Stimulated activated CD4-positive, alpha-beta T cell treated with anti-CD3 and anti-CD28 coated beads, Interleukin-4, amount 100 ng/mL, for 1 hour (primary cell): ENCODE measurements at places on chromosomes 2 and 18.

GRCh38 chr2:181317511-181317910 is 139.7 kb upstream of the ITGA4 start:
- DNase-seq: no peak

DNA sequence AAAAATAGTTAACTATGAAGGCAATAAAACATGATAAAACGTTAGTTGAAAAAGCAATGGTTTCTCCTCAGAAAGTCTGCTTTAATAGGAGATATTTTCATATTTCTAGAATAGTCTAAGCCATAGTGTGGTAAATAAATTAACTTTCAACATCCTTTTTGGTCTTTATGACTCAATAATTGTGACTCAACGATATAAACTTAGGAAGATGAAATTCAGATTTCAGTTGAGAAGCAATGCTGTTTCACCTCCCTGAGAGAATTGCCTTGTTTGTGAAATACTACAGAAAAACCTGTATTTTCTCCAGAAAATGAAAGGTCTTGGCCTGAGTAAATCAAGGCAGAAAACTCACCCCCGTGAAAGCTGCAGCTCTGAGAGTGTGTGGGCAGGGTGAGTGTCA is 166.9 kb downstream of the ETAA1 start:
- no peak for DNase-seq

GRCh38 chr18:78080081-78080480 is 830.4 kb downstream of the GALR1 start:
- no peak for DNase-seq

- DNase-seq: no peak
Measured at GRCh38 chr2:12759248-12759647, 42.5 kb downstream of the TRIB2 start.

DNA sequence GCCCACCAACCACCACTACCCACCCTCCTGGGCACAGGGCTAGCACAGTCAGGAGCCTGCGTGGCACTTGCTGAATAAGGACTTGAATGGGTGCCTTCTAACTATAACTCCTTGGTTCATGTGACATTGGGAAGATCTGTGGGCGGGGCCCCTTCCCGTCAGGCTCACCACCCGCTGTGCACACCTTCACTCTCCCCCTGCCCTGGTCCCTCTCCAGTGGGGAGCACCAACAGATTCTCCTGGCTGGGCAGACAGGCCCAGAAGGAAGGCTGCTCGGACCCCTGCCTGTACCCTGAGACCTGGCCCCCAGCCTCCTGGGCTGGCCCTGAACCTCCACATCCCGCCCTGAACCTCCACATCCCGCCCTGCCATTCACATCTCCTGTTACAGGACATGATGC is 33.4 kb upstream of the POMC start:
- DNase-seq: no peak

- no peak for DNase-seq
Measured at GRCh38 chr2:149164296-149164695, 125.8 kb downstream of the LYPD6B start.

DNA sequence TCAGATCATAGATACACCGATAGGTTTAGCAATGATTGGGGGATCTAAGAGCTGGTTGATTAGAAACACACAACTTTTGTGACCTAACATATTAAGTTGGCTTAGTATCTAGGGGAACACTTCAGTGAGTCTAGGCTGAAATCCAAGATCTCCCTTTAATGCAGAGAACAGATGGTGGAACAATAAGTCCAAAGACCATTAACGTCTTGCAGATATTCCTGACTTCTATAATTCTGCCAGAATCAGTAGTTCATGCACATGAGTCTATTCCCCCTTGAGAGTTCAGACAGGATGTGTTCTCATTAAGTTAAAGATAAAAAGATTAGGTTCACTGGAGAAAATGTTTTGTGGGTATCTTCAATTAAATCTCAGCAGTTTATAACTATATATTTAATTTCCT is 506.5 kb downstream of the TSN start:
- DNase-seq: no peak

DNA sequence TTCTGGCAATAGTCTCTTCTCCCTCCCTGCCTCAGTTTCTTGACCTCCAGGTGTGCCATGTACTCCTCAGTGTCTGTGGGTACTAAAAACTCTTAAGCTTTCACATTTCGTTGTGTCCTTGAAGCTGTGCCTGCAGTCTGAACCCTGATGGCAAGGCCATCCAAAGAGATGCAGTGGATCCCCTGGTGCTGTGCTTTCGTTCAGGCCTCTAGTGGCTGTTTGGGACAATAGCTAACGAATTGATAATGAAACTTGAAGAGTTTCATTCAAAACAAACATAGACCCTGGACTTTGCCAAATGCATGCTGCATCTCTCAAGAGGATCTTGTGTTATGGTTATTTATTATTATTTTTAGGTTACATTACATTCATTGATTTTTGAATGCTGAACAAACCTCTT is 523.1 kb upstream of the FSIP2 start:
- DNase-seq: no peak

DNA sequence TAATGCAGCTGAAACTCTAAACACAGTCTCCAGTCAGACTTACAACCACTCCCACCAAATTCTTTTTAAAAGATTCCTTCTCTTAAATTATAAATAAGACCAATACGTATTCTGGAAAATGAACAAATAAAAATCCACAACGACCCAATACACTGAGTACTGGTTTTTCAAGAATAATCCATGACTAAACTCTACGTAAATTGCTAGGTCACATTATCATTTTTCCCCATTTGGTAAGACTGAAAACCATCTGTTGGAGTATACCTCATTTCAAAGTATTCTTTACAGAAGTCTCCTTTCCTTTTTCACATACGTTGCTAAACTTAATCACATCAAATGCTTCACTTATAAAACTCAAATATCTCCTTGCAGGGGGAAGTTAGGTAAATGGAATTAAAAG is 6.0 kb downstream of the ZNF516 start:
- DNase-seq: no peak

GRCh38 chr2:147097747-147098146 is 747.1 kb upstream of the ACVR2A start:
- no peak for DNase-seq

- no peak for DNase-seq
Measured at GRCh38 chr2:12769492-12770105, 52.9 kb downstream of the TRIB2 start.

- DNase-seq: no peak
Measured at GRCh38 chr2:50443868-50444630, 587.9 kb downstream of the NRXN1 start.

- DNase-seq: no peak
Measured at GRCh38 chr2:108388045-108388444, 10.3 kb downstream of the SULT1C4 start.

GRCh38 chr18:41266204-41266603 is 688.8 kb upstream of the PIK3C3 start:
- DNase-seq: no peak

DNA sequence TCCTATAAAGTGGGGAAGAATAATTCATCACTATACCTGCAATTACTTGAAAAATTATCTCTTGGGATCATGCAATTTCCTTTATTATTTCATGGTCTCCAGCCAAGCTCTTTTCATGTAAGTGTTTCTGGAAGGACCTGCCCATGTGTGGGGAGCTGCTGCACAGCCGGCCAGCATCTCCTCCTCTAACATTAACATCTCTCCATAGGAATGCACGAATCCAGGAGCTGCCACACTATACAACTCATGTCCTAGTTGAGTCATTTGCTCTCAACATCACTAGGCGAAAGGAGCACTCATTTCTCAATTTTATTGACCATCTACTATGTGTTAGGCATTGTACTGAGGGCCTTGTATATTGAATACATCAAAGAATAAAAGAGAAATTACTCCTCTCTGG is 144.3 kb upstream of the ERBB4 start:
- DNase-seq: no peak

DNA sequence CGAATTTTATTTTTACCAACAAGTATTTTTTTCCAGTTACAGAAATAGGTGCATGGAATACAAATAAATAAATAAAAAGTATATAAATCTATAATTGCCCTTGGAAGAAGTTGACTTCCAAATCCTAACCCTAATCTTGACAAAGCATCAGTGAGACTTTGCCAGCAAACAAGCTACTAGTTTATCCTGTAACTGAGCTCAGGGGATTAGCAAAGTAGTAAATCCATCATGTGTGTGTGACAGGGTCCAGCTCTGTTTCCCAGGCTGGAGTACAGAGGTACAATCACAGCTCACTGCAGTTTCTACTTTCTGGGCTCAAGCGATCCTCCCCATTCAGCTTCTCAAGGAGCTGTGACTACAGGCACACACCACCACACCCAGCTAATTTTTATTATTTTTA is 948.0 kb upstream of the CNTNAP5 start:
- no peak for DNase-seq

DNA sequence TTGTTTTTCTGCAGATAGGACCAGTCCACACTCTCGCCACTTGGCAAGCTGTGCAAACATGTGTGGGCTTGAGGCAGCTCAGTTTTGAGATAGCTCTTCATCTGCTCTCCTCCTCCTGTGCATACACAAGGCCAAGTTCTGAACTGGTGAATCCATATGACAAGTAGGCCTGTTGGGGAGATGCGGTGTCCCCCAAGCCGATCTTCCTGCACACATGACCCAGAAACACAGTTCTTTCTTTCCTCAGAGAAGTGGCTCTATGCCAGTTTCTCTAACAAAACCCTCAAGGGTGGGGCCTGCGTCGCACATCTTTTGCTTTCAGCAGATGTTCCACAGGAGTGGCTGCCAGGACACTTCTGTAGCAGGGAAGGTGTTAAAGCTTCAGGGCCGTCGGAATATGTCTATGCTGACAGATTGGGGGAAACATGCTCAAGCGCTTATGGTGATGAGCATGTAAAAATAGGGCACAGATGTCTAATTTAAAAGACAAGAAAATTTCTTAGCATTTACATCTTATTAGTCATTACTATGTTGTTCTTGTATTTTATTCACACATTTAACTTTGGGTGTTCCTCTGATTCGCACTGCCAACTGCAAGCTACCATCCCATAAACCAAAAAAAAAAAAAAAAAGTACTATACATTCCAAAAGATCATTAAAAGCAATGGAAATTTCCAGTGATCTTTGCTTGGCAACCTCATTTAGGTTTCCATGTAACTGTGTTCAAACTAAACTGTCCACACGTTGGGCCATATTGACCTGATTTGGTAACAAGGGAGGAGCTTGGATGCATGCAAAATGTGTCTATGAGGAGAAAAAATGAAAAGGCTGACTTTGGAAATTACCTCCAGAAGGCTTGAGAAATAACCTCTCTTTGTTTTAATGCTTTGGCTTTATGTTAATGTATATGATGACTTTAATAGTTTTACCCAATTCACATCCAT is 1055.5 kb upstream of the KLHL29 start:
- DNase-seq: no peak

- no peak for DNase-seq
Measured at GRCh38 chr2:128286905-128287779, 31.5 kb downstream of the HS6ST1 start.

GRCh38 chr2:154447727-154448418 is 250.6 kb upstream of the KCNJ3 start:
- DNase-seq: no peak

GRCh38 chr2:73111073-73112025 is 1.4 kb downstream of the RAB11FIP5 start:
- no peak for DNase-seq

- DNase-seq: no peak
Measured at GRCh38 chr2:206869824-206870495, 69.4 kb upstream of the CPO start.

DNA sequence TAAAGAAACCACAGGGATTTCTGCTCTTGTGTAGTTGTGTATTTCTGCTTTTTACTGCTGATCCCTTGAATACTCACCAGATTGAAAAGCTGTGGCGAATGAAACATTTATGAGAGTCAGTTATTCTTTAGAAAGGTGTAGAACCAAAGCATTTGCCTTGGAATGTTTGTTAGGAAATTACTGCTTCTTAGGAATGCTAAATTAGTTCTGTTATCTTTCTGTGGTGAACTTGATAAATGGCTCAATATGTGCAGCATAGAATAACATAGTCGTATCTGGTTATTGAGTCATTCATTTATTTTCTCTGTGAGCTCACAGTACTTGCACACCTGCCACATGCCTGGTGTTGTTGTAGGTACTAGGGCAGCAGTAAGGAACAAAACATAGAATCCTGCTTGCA is 57.0 kb upstream of the FAM237A start:
- no peak for DNase-seq

DNA sequence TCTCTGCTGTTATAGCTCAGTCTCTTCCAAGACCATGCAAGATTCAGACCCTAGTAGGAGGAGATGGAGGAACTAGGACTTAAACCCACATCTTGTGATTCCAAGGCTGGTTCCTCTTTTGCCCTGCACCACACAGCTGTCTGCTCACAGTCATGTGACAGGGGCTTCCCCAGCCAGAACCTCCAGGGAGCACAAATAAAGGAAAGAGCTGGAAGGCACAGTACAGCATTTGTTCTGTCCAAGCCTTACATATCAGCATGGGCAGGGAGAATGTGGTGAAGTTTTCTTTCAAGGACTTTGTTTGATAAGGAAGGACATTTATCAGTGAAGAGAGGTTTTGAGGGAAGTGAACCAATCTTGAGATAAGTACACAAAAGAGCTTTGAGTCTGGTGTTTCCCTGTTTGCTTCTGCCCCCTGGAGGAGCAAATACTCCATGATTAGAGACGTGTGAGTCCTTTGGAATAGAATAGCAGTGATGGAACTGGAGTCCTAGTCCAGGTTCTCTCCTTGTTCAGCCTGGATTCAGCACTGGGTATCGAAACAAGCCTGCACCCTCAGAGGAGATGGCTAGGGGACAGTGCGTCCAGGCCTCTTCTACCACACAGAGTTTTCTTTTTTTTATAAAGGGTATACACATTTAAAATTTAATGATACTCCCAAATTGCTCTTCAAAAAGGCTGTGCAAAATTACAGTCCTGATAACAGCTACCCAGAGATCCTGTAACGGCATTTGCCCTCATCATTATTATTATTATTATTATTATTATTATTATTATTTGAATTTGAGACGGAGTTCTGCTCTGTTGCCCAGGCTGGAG is 24.6 kb upstream of the CASP10 start:
- no peak for DNase-seq

GRCh38 chr18:67104700-67105284 is 411.7 kb downstream of the DSEL start:
- peak; percentile 17 for DNase-seq

- DNase-seq: no peak
Measured at GRCh38 chr18:73717570-73717969, 430.1 kb downstream of the FBXO15 start.

DNA sequence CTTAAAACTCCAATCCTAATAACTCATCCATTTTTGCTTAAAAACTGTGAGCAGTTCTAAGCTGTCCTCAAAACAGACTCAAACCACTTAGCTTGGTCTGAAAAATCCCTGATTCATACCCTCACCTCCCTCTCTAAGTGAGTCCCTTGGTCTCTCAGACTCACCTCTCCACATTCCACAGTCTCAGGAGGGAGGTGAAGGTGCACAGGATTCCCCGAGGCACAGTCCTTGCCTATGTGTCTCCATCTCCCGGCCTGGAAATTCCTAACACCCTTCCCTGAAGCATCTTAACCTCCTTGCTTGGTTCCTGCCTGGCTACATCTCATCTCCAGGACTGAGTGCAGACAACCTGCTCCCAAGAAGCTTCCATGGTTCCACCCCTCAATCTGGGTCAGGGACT is 45.0 kb downstream of the CYRIA start:
- no peak for DNase-seq
